Fibroblast of the aortic adventitia (primary cell): ENCODE measurements at places on chromosomes 6 and 20.
A peak's percentile ranks its signal among the peaks of the same experiment; 100 is the strongest.

DNA sequence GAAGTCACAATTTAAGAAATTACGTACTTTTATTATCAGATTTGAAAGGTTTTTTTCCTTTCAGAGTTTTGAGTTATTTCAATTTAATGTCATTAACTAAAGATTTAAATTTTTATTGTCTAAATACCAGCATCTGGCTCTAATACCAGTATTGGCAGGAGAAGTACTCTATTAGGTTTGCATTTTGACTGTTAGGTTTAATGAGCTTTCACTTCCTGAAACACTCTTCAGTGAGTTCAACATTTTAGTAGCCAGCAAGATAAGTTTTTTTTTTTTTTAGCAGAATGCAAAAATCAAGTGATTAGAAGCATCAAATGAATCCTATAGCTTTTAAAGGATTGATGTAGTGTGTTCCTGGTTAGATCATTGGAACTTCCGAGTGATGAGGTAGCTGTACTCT is 34.0 kb upstream of the SCGN start:
- DNase-seq: no peak

DNA sequence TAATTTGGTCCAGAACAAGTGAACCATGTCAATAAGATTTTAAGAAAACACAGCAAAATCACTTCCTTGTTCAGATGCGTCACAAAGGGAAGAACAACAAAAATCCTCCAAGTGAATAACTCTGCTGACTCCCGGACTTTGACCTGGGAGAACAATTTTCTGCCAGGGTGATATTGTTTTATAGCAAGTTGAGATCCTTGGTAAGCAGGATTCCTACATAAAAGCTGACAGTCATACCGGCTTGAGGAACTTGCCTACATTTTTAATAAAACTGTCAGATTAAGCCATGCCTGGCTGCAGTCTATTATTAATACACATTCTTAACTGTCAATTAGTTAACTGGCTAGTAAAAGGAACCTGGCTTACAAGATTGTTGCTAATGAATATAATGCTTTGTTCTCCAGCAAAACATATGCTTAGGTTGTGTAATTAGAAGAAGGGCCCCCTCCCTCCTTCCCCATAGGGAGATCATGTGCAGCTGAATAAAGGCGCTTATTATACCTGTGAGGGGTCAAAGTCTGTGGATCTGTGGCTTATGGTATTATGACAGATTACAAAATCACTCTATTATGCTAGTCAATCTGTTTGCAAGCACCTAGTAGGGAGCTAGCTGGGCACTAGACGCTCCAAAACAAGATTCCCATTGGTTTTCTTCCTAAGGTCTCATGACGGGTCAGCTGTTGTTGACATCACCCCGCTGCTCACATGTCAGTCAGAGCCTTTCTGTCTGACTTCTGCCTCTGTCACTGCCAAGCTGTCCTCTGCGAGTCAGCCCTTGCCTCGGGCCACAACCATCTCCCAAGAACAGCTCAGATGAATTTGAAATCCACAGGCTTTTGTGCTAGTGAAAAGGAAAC is 44.6 kb upstream of the SEC63 start:
- no peak for DNase-seq

DNA sequence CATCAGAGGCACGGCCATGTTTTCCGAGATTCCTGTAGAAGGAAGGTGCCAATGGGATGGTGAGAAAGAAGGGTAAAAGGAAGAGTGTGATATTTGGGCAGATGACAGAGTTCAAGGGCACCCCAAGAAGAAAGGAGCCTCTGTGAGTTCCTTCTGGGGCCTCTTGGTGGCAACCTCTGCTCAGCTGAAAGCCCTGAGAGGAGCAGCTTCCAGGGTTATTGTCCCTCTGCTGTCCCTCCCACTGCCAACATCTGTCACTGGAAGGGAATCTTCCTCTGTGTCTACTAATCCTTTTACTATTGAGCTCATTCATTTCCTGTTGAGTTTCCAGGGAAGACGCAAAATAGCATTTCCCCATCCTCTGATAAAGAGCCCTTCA is 40.0 kb upstream of the KCNK16 start:
- no peak for DNase-seq

GRCh38 chr6:72626126-72626525 is 4.3 kb downstream of the KCNQ5 start:
- no peak for DNase-seq

GRCh38 chr6:115004982-115005381 is 662.2 kb upstream of the HS3ST5 start:
- DNase-seq: no peak

DNA sequence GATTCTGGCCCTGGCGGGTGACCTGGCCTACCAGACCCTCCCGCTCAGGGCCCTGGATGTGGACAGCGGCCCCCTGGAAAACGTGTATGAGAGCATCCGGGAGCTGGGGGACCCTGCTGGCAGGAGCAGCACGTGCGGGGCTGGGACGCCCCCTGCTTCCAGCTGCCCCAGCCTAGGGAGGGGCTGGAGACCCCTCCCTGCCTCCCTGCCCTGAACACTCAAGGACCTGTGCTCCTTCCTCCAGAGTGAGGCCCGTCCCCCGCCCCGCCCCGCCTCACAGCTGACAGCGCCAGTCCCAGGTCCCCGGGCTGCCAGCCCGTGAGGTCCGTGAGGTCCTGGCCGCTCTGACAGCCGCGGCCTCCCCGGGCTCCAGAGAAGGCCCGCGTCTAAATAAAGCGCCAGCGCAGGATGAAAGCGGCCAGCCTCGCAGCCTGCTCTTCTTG is 868 bp upstream of the SLC2A4RG start:
- DNase-seq: no peak

- DNase-seq: no peak
These were observed 17.8 kb downstream of the ANKS1A start for GRCh38 chr6:34906826-34907225.

DNA sequence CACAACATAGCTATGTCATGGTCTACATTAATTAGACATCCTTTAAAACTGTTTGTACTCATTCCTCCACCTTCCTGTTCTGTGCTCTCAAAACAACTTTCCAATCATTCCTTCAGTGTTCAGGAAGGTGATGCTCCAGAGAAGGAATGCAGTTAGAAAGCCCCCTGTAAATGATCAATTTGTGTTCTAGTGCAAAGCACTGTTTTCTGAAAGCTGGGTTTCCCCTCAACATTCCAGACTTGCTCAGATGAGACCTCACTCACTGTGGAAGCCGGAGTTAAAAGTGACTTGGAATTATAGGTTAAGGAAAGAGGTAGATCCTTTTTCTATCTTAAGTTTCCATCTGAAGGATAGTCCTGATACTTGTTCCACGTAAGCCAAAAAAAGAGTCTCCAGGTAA is 95.9 kb downstream of the BMP2 start:
- DNase-seq: no peak

GRCh38 chr6:26594730-26595632 is 1.8 kb upstream of the ABT1 start:
- peak; percentile 81 for DNase-seq

DNA sequence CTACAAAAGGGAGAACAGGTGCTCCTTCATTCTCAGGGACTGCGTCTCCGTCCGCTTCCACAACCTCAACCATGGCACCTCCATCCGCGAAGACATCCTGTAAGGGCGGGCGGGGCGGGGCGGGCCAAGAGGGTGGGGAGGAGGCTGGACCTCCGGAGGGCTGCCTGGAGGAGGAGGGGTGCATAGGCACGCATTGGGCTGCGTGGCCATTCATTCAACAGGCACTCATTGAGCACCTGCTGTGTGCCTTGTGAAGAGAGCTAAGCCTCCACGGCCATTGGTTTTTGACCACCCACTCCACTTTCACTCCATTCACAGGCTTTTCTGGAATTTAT is 435 bp downstream of the ZSWIM3 start:
- no peak for DNase-seq

GRCh38 chr20:32749914-32750637 is 6.8 kb upstream of the COMMD7 start:
- DNase-seq: no peak

DNA sequence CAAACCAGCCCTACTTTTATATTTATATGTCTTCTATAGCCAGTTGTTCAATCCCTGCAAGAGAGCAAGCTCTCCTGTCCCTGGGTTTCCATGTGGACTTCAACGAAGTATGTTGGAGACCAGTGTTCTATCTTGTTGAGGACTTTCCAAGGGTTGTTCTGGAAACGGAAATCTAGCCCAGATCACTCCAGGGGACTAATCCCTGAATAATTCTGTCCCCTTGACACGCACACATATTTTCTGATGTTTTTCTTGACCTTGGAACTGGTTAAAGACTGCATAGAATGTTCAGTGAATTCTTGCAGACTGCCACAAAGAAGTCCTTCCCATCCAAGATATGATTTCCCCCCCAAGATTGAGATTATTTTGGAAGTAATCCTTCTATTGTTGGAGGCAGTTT is 9.5 kb upstream of the MYLK2 start:
- peak; percentile 25 for DNase-seq

DNA sequence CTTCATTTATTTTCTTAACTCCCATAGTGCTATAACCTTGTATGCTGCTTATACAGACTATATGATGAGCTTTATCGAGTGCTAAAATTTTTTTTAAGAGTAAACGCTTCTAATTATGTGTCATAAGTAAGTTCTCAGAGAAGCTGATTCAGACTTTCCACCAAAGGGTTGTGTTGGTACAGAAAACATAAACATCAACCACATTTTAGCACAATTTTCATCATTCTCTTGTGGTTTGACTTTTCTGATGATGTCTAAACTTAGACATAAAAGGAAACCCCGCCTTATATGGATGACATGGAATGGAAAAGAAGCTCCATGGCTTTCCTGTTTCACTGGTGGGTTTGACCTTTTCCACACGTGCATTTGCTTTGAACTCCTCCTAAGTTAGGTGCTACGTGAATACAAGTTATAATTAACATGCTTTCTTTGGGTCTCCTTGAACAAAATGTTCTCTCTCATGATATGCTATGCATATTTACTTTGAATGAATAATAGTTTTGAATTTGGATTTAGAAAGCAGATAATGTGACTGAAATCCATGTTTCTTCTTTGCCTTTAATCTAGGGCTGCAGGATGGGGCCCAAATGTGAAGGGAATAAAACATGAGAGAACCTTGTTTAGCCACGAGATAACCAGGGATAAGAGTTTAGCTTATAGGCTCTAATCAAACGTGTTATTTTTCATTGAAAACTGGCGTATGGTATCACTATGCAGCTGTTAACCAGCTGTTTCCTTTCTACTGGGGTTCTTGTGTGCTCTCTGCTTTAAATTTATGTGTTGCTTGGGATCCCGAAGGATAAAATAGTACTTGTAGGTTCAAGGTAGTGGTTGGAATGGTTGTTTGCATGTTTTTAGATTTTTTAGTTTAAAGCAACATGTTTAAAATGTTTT is 127.1 kb upstream of the AHI1 start:
- no peak for DNase-seq

DNA sequence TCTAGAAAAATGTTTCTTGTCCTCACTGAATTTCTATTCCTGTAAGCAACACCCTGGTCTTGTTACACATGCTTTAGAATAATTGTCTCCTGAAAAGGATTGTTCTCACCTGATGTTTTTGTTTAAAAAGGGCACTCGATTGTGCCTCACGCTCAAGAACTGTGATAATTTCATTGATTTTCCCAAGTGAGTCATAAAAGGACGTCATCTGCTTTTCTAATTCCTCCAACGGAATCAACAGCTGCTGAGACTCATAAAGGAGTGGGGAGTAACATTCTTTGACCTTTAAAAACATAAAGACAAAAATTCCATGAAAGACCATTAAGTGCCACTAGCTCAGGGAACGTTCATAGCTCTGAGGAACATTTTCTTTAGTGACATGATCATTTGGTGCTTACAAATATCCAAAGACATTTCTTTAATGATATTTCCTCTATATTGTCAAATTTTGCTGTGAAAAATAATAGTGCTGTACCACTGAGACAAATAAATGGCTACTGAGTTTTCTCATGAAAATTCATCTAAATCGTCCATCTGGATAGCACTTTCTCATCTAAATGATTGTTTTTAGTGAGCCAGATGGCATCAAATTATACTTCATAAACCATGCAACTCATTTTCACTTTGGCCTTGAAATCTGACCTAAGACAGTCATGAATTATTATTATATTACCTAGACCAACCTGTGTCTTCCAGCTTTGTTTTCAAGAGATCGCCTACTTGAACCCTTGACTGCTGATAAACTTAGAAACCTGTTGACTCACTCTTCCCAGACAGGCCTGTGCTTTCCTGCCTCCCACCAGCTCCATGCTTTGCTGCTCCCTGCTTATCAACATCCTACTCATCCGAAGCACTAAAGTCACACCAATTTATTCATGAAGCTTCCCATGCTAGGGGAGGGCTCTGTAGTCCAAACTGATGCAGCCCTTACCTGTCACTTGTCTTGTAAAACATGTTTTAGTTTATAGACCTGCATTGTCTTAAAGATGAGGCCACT is 178.2 kb downstream of the SYNE1 start:
- peak; percentile 14 for DNase-seq

DNA sequence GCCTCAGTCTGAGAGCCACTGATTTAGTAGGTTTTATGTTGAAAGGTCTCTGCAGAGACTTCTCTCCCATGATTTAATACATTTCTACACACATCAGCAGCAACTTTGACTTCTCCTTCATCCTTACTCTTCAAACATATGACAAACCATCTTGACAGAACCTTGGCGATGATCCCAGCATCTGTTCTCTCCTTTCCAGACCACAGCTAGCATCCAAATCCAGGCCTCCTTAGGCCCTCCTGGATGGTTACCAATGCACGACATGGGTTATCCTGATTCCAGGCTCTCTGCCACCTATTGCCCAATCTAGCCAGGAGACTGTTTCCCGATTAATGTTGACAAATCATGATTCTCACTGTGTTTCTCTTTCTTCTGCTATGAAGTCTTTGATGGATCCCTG is 16.8 kb downstream of the LAMA4 start:
- peak; percentile 100 for DNase-seq

GRCh38 chr20:57772349-57772964 is 62.6 kb upstream of the PMEPA1 start:
- DNase-seq: peak; percentile 35

GRCh38 chr6:139882977-139883728 is 508.7 kb upstream of the CITED2 start:
- peak; percentile 31 for DNase-seq

GRCh38 chr20:24337069-24337468 is 132.4 kb upstream of the SYNDIG1 start:
- peak; percentile 10 for DNase-seq

GRCh38 chr20:11675920-11676629 is 241.6 kb upstream of the BTBD3 start:
- DNase-seq: peak; percentile 46

DNA sequence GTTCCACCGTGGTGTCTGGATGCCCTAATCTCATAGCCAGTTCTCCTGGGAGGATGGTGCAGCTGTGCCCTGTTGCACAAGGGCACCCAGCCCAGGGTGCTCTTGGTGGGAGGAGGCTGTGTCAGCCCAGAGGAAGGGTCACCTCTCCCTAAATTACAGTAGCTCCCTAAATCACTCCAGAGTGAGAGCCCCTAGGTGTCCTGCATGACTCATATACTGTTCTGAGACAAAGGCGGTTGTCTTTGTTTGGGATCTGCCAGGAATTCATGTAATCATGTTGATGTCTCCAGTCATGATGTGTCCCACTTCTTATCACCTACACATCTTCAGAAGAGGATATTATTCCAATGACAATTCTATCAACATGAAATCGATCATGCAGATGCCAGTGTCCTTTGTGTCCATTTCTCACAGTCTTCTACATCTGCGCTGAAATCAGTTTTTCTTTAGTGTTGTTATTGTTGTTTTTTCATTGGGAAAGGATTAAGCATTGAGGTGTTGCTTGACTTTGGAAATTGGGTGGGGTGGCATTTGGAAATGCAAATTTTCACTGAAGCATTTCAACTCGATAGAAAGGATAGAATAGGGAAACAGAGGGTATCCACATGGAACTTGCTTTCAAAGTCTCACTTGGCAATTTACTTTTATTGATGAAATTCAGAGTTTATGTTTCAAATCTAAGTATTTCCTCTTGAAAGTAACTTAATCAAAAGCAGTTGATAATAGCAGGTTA is 19.5 kb downstream of the PERP start:
- no peak for DNase-seq

- no peak for DNase-seq
These were observed 111.5 kb upstream of the NFATC2 start for GRCh38 chr20:51654060-51654459.
